ENCODE measurements at places on chromosomes 3 and 15. TPM values are rescaled to one million over a fixed set of nuclear protein-coding genes. Genes with fewer than 3 reads are reported as not detected.

DNA sequence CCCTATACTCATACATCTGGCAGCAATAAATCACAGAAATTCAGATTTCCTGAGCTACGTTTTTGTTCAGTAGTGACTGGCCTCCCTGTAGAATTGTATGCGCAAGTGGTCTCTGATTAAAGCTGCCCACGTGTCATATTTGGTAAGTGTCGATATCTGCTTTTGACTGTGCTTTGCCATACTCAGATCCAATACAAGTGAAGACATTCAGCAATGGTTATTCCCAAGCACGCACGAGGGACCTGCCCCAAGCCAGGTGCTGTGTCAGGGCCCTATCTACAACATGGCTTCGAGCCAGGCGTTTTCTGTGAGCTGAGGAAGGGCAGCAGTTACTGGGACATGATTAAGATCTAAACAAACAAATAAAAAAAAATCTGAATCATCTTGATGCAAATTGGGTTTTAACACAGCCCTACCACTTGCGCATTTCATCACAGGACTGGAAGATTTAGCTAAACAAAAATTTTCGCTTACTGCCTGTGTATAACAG is 47.2 kb upstream of the ICE2 start:
- H3K27ac ChIP-seq, result no peak overlapping the region
- no peaks in the 10 kb centered on the region for H3K27me3 ChIP-seq
- peaks cover 15% of the 10 kb centered on the region for H3K4me1 ChIP-seq
- DNase-seq, result no peak
- H3K36me3 ChIP-seq, result no peaks in the 10 kb centered on the region

MFAP1 gene
- total RNA-seq, result 29.2 TPM

GRCh38 chr3:113096188-113096892 is 105.6 kb downstream of the GTPBP8 start:
- no peaks in the 10 kb centered on the region for H3K36me3 ChIP-seq
- H3K27ac ChIP-seq, result no peak overlapping the region
- H3K4me3 ChIP-seq, result no peak overlapping the region
- DNase-seq, result no peak

- H3K27me3 ChIP-seq, result no peaks in the 10 kb centered on the region
- no peaks in the 10 kb centered on the region for H3K4me1 ChIP-seq
- H3K4me3 ChIP-seq, result no peak overlapping the region
These were observed 41.3 kb upstream of the ROBO1 start for GRCh38 chr3:79809106-79809505.

GRCh38 chr3:64170270-64170669 is 55.0 kb downstream of the PRICKLE2 start:
- no peak overlapping the region for H3K4me3 ChIP-seq
- peaks cover 6% of the 10 kb centered on the region for H3K36me3 ChIP-seq
- H3K27ac ChIP-seq, result no peak overlapping the region
- peaks cover 3% of the 10 kb centered on the region for H3K4me1 ChIP-seq
- DNase-seq, result no peak

LSAMP gene
- 67.1 TPM for total RNA-seq

- H3K27me3 ChIP-seq, result peaks cover 2% of the 10 kb centered on the region
- DNase-seq, result no peak
- no peaks in the 10 kb centered on the region for H3K4me1 ChIP-seq
- H3K36me3 ChIP-seq, result no peaks in the 10 kb centered on the region
- H3K27ac ChIP-seq, result no peak overlapping the region
These were observed 96.9 kb upstream of the TBL1XR1 start for GRCh38 chr3:177294221-177294620.

GTF2A2 gene
- total RNA-seq, result 105 TPM

RSL24D1 gene
- 77.4 TPM for total RNA-seq

GRAMD2A gene
- not detected for total RNA-seq

- no peaks in the 10 kb centered on the region for H3K36me3 ChIP-seq
- peaks cover 13% of the 10 kb centered on the region for H3K4me1 ChIP-seq
- DNase-seq, result no peak
- no peaks in the 10 kb centered on the region for H3K27me3 ChIP-seq
- H3K27ac ChIP-seq, result peak overlapping the region; percentile 9
These were observed 67.6 kb downstream of the TUSC7 start for GRCh38 chr3:116776880-116777785.

DNA sequence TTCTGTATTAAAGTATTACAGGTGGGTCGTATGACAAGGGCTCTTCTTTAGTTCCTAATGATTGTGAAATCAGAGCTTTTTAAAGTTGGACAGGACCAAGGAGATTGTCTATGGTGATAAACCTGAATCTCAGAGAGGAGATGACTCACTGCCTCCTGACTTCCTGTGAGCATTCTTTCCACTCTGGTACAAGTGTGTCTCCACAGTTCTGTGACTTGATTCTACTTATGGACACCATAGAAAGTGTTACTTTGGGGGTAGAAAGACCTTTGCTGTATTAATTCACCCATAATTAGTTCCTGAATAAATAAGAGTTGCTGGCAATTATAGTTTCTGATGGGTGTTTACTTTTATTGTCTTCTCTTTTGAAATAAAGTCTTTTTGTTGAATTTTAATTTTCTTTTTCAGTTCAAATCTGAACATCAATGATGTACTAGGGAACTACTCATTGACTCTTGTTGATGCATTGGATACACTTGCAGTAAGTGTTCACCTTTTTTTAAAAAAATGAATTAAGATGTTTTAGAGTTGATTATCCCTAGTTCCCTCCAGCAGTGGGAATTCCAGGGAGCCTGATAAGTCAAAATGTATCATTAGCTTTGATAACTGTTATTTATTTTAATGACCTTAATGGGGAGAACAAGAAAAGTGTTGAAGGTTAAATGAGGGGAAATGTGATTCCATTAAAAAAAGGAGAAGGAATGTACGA is 7.4 kb downstream of the EDEM1 start:
- peaks cover 3% of the 10 kb centered on the region for H3K27me3 ChIP-seq
- DNase-seq, result no peak
- H3K36me3 ChIP-seq, result no peaks in the 10 kb centered on the region
- no peak overlapping the region for H3K4me3 ChIP-seq
- H3K4me1 ChIP-seq, result peaks cover 6% of the 10 kb centered on the region
- H3K27ac ChIP-seq, result no peak overlapping the region

GRCh38 chr15:88388686-88389085 is 78.5 kb downstream of the MRPL46 start:
- no peaks in the 10 kb centered on the region for H3K4me1 ChIP-seq
- no peak for DNase-seq
- peaks cover 7% of the 10 kb centered on the region for H3K27me3 ChIP-seq

OR5K2 gene
- total RNA-seq, result not detected

DNA sequence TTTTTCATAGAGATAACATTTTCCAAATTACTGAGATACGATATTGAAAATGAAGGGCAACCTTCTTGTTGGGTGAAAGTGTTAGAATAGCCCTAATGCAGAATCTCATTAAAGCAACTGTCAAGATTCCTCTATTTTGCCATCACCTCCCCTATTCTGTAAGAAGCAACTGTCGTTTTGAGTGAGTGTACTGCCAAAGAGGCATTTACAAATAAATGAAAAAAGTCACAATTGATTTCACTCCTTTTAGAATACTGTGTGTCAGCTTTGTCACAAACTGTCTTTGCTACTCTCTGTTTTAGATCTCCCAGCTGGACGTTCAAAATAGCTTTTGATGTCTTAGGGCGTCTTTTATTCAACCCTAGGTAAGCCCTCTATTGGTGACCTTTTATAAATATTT is 322.8 kb upstream of the NAALADL2 start:
- no peak overlapping the region for H3K4me3 ChIP-seq
- H3K36me3 ChIP-seq, result no peaks in the 10 kb centered on the region
- no peak overlapping the region for H3K27ac ChIP-seq
- DNase-seq, result no peak

DNA sequence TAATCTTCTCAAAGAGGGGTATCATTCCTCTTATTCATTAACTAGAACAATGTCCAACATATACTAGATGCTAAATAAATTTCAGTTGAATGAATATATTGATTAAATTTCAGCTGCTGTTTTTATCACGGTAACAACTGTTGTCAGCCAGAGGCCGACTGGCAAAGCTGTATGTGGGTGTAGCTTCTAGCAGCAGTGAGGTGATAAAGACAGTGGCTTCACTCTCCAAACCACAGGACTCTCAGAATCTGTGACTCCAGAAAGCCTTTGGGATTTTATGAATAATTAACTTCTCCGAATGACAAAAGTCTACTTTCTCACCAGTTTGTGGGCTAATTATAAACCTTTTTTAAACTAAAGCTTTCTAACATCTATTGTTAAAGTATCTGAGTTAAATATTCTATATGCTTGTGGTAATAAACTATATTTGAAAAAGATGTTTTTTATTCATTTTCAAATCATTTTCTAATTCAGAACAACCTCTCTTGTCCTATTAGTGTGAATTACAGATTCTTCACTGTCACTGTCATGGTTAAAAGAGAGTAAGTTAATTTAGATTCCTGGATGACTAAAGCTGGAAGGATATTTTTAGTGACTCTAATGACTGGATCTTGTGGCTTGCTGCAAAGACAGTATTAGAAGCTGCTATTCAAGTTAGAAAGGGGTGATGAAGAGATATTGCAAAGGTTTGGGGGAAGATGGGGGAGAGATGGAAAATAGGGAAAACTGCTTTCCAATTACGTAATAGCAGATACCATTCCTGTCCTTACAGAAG is 796.4 kb upstream of the ARPP21 start:
- peaks cover 21% of the 10 kb centered on the region for H3K4me1 ChIP-seq
- no peaks in the 10 kb centered on the region for H3K36me3 ChIP-seq
- H3K27me3 ChIP-seq, result no peaks in the 10 kb centered on the region
- H3K27ac ChIP-seq, result no peak overlapping the region
- no peak for DNase-seq

EFCC1 gene
- not detected for total RNA-seq

- H3K4me1 ChIP-seq, result peaks cover 4% of the 10 kb centered on the region
- no peak overlapping the region for H3K27ac ChIP-seq
- H3K36me3 ChIP-seq, result no peaks in the 10 kb centered on the region
- H3K27me3 ChIP-seq, result no peaks in the 10 kb centered on the region
- H3K4me3 ChIP-seq, result no peak overlapping the region
- DNase-seq, result no peak
These were observed 324.1 kb upstream of the ALCAM start for GRCh38 chr3:105042586-105042985.

DNAH1 gene
- total RNA-seq, result 8.9 TPM

GRCh38 chr3:26558257-26558656 is 64.3 kb upstream of the LRRC3B start:
- DNase-seq, result no peak
- H3K4me1 ChIP-seq, result no peaks in the 10 kb centered on the region
- H3K36me3 ChIP-seq, result no peaks in the 10 kb centered on the region
- H3K27me3 ChIP-seq, result no peaks in the 10 kb centered on the region
- no peak overlapping the region for H3K27ac ChIP-seq
- H3K4me3 ChIP-seq, result no peak overlapping the region

GRCh38 chr3:90080988-90081387 is 973.6 kb downstream of the EPHA3 start:
- no peaks in the 10 kb centered on the region for H3K4me1 ChIP-seq
- DNase-seq, result no peak
- H3K27ac ChIP-seq, result no peak overlapping the region
- H3K27me3 ChIP-seq, result no peaks in the 10 kb centered on the region
- H3K4me3 ChIP-seq, result no peak overlapping the region

KLHL40 gene
- total RNA-seq, result 0.44 TPM

DNA sequence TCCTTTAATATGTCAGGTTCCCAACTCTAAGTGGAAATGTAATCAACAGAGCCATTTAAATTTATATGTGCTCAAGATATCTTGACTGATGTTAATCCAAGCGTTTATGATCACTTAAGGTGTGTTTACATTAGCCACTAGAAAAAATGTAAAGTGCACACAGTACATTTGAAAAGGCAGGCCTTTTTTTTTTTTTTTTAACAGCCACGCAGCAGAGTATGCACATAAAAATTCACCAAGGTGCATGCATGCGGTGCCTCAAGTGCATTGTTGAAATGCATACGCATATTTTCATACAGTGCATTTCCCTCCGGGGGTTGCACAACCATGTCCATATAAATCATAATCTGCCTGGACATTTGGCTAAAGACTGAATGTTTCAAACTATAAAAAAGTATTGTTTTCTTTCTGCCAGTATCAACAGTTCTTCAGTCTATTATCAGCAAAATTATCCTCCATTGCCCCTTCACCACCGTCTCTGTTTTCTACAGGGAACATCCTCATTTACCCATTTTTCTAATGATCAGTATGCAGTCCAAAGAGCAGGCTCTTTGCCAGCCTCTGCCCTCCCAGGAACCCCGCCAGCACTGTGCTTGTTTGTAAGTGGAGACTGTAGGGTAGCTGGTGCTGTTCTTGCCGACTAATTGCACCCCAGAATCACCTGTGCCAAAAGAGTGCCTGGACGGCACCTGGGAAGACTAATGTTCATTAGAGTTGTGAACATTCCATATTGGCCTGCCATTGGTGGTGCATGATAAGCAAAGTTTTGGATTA is 611.2 kb upstream of the CFAP20DC start:
- no peak for DNase-seq
- H3K27ac ChIP-seq, result no peak overlapping the region
- H3K4me3 ChIP-seq, result no peak overlapping the region
- no peaks in the 10 kb centered on the region for H3K27me3 ChIP-seq
- no peaks in the 10 kb centered on the region for H3K4me1 ChIP-seq
- no peaks in the 10 kb centered on the region for H3K36me3 ChIP-seq

GRCh38 chr15:74390647-74391288 is 23.3 kb upstream of the CYP11A1 start:
- no peaks in the 10 kb centered on the region for H3K36me3 ChIP-seq
- peaks cover 9% of the 10 kb centered on the region for H3K4me1 ChIP-seq
- H3K27me3 ChIP-seq, result peaks cover 6% of the 10 kb centered on the region
- DNase-seq, result no peak
- no peak overlapping the region for H3K27ac ChIP-seq
- no peak overlapping the region for H3K4me3 ChIP-seq

DNA sequence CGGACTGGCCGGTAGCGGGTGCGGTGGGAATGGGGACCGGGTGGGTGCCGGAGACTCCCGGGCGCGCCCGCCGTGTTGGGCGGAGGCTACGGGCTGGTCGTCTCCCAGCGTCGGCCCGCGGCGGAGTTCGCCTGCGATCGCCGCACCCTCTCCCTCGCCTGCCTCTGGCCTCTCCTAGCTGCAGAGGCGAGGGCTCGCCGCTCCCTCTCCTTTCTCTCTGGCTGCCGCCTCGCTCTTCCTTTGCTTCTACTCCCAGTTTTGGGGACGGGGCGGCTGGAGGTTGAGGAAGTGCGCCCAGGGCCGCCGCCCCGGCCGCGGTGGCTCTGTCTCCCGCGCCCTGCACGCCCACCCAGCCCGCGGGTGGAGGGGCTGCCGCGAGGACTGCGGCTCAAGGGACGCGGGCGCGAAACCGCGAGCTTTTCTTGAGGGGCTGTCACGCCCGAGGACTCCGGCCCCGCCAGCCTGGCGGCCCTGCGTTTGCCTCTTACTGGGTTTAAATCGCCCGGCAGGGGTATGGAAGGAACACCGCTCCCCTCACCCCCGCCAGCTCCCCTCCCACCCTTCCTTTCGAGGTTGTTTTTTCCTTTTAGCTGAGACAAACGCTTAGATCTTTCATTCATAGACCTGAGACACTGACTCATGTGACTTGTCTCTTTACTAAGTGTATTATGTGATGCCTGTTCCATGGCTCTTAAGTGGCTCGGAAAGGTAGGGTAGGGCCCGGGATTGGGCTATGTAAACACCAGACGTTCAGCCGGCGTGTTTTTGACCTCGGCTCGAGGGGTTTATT is 654 bp downstream of the PIK3CA start:
- DNase-seq, result peak; percentile 65
- H3K4me1 ChIP-seq, result peaks cover 15% of the 10 kb centered on the region
- H3K27ac ChIP-seq, result peak overlapping the region; percentile 89
- no peaks in the 10 kb centered on the region for H3K36me3 ChIP-seq
- H3K4me3 ChIP-seq, result peak overlapping the region; percentile 97
